ENCODE measurements at places on chromosomes 13 and 19. TPM values are rescaled to one million over a fixed set of nuclear protein-coding genes. Genes with fewer than 3 reads are reported as not detected.

DNA sequence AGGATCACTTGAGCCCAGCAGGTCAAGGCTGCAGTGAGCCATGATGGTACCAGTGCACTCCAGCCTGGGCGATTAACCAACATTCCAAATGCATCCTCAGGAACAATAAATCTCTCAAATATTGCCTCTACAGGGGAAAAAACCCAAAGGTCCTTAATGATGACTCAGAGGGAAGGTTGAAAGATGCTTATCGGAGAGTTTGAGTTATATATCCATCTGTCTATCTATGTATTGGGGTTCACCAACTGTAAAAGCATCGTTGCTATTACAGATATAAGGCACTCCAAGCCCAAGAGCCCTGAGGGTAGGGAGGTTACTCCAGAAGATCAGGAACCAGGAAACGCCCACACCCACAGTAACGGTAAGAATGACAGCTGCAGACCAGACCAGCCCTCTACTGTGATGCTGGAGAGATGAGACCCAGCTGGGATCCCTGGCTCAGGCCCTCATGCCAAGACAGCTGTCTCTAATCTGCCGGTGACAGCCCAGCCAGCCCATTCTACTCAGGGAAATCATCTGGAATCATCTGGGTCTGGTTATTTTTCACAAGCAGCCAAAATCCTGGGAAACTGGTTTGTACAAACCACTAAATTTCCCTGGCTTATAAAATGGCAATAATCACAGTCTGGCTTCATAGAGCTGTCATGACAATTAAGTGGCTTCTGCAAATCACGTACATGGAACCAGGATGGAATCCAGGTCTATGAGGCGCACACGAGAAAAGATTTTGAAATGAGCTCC, 23.8 kb downstream of the TEX101 start:
- peak; percentile 97 for DNase-seq

DNA sequence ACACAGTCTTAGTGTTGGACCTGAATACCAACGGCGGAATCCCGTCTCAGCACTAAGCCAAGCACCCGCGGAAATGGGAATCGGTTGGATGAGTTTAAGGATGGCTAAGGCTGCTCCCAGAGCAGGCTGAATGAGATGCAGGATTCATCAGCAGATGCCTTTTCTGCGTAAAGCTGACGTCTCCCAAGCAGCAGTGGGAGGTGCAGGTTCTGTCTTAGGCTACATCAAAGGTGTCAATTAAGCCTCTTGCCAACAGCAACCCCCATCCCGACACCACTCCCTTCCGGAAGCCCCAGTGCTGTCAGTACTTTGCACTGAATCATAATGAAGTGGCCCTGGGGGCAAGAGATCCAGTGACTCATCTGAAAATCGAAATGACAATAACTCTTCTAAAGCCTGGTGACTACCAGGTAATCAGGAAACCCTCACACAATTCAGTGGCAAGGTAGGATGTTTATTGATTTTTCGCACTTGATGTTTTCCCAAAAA, 275.6 kb downstream of the DCLK1 start:
- no peak for DNase-seq

DNA sequence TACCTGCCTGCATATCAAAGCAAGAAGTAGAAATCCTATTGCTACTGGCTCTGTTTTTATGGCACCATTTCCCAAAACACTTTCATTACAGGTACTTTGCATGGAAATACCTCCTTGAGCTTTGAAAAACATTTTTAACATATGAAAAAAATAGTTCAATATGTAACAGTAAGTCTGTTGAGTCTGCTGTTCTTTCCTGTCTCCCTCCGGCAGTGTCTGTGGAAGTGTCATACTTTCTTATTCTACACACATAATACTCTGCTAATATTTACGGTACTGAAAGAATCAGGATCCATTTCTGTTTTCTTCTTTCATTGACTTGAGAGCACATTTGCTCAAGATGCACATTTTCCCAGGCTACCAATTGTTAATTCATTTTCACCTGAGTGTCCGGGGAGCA, 8.2 kb upstream of the SERTM1 start:
- no peak for DNase-seq

- DNase-seq = peak; percentile 94
These were observed 506 bp upstream of the AP1M1 start for GRCh38 chr19:16197188-16197621.

DNA sequence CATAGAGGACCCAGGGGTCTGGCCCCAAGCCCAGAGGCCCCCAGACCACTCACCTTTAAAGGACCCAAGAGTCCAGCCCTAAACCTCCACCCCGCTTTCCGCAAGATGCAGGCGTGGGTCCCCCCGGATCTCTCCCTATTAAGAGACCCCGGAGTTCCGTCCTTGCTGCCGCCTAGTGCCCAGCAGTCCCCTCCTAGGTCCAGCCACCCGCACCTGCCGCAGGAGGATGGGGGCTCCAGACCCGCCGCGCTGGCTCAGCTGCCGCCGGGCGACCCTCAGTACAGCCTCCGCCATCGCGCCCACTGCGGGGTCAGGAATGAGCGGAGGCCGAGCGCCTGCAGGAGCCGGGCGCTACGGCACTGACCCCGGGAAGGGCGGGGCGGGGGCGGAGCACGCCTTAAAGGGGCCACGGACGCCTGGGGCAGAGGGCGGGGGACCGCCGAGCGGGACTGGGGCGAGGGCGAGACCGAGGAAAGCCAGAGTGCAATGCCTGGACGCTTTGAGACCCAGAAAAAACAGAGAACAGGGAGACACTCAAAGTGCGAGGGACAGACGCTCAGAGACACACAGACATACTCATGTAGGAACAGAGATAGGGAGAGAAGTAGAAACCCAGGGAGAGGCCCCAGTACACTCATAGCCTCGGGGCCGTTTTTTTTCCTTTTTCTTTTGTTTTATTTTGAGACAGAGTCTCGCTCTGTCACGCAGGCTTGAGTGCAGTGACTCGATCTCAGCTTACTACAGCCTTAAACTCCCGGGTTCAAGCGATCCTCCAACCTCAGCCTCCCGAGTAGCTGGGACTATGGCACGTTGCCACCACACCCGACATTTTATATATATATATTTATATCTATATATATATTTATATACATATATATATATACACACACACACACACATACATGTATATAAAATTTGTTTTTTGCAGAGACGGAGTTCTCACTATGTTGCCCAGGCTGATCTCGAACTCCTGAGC, at the start of gene ETHE1:
TSS of gene ETHE1 (minus strand) at position 318 of the 976 bp plus-strand sequence. CDS start at position 294, 24 bp downstream.
- DNase-seq = peak; percentile 48

LILRB1 gene
- total RNA-seq = not detected

CCDC70 gene
- not detected for total RNA-seq

DNA sequence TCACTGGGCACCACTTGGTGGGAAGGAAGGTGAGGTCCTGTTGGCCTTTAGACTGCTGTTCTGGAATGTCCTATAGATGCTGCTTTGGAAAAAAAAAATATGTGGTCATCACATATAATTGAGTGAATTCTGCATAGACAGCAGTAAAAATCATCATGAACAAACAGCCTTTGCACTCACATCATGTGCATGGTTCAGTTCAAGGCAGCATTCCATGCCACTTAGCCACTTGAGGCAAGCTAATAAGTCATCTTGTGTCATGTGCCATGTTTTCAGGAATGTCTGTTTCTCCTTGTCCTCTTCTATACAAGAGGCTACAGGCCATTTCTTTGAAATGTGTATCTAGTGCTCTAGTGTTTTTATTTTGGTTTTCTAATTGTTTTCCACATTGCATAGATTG, 43.9 kb upstream of the TSC22D1 start:
- peak; percentile 20 for DNase-seq

DNA sequence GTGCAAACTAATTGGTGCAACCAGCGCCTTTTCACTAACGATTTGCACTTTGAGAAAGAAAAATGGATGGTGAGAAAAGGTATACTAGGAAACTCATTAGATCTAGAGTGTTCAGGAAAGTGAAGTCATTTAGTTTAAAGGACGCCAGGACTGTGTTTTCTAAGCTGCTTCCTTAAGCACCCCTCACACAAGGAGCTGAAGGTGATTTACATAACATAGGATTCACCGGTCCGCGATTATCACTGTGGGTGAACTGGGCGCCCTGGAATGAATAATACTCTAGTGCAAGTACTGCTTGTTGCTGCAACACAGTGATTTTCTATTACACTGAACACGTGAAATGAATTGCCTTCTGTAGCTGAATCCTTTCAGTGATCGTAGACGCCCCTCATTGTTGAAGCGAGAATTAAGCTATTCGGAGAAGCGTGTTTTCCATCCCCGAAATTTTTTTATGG, 2.6 kb upstream of the MAB21L1 start:
- DNase-seq = no peak

ATP4A gene
- not detected for total RNA-seq

TMEM145 gene
- total RNA-seq = not detected

CD209 gene
- not detected for total RNA-seq

DNA sequence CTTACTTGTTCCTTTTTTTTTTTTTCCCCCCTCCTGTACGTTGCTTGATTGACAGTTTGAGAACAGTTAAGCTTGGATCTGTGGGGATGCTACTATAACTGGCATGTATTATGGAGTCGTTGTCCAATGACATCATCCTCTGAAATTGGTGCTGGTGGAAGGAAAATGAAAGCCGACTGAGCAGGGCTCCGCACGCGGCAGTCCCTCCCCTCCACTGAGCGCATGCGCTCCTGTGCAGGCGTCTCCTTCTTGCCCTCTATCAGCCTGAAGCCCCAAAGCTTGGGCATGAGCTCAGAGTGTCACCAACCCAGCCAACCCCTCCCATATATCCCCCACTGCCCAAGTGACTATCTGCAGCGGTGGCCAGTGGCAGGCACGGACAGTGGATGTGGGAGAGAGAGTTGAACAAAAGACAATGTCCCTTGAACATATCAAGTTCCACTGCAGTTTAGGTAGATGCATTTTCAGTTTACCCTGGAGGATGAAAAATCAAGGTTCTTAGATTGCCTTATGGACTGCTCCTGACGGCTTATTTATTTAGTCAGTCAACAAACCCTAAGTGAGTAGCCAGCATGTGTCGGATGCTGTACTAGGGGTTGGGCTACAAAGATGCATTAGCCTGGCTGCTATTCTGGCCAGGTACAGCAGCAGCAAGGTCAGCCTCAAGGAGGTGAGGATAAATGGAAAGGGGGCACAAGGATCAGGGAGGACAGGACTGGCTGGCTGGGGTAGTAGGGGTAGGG, 20.8 kb downstream of the MBNL2 start:
- DNase-seq = no peak

CCNE1 gene
- total RNA-seq = 5.6 TPM

GRCh38 chr19:39304701-39305571, 8.7 kb downstream of the IFNL1 start:
- no peak for DNase-seq

- no peak for DNase-seq
These were observed 276.4 kb upstream of the TMTC4 start for GRCh38 chr13:100951016-100951415.

GRCh38 chr13:101996954-101997353, 404.9 kb downstream of the FGF14 start:
- DNase-seq = no peak

CGB8 gene
- not detected for total RNA-seq

RUBCNL gene
- 0.16 TPM for total RNA-seq

CEACAM4 gene
- not detected for total RNA-seq

DNA sequence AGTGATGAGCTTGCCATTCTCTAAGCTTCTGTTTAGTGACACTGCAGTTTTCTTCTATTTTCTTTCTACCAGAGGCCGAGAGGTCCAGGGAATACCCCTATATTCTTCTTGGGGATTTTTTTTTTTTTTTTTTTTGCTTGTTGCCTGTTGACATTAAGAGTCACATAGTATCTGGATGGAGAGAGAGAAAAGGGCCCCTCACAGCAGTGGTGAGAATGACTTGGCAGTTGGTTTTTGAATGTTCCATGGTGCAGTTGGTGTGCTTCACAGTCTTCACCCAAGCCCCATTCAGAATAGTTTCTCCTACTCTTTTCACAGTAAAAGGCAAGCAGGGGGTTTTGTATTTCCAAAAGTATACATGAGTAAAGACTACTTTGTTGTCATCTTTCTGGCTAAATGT, 577.9 kb downstream of the LMO7 start:
- DNase-seq = no peak

- DNase-seq = no peak
These were observed 109.1 kb downstream of the TUBA3C start for GRCh38 chr13:19072543-19072942.
